Natural killer cell treated with Interleukin-12 subunit alpha and Interleukin-12 subunit beta and Interleukin-15 and Interleukin-18, amount 100 ng/mL, for 72 hours (primary cell): ENCODE measurements at places on chromosomes 1 and 21. TPM values are rescaled to one million over a fixed set of nuclear protein-coding genes. Genes with fewer than 3 reads are reported as not detected.

UTS2 gene
- 0.78 TPM for total RNA-seq

OR2W3 gene
- 0.31 TPM for total RNA-seq

C4BPA gene
- not detected for total RNA-seq

S100B gene
- total RNA-seq = not detected

TMEM69 gene
- total RNA-seq = 18.7 TPM

DMAP1 gene
- 36.9 TPM for total RNA-seq

CAPN8 gene
- total RNA-seq = not detected

TGFB2 gene
- not detected for total RNA-seq

LCE2D gene
- total RNA-seq = not detected

CYP4A22 gene
- total RNA-seq = not detected

TBX15 gene
- not detected for total RNA-seq

KRTAP19-1 gene
- total RNA-seq = not detected

LCA5L gene
- total RNA-seq = not detected

FRRS1 gene
- 2.5 TPM for total RNA-seq
